ENCODE measurements at places on chromosomes 12 and 14. TPM values are rescaled to one million over a fixed set of nuclear protein-coding genes. Genes with fewer than 3 reads are reported as not detected.

The HCAR2 gene
- not detected for total RNA-seq

The LHX5 gene
- total RNA-seq: not detected

The TPPP2 gene
- total RNA-seq: not detected

The SIX4 gene
- total RNA-seq: not detected

The FSCB gene
- total RNA-seq: not detected

The MANSC4 gene
- not detected for total RNA-seq

The ENDOU gene
- total RNA-seq: not detected

The CD63 gene
- total RNA-seq: 202 TPM

The CEP290 gene
- 15.9 TPM for total RNA-seq

The CLEC14A gene
- total RNA-seq: not detected

The PLEKHG7 gene
- total RNA-seq: not detected

The TAS2R42 gene
- total RNA-seq: not detected

The NXPH4 gene
- 0.22 TPM for total RNA-seq

The KCNK13 gene
- 0.09 TPM for total RNA-seq
